H7 (cell line): ENCODE measurements at places on chromosomes 6 and 20. TPM values are rescaled to one million over a fixed set of nuclear protein-coding genes. Genes with fewer than 3 reads are reported as not detected.
A peak's percentile ranks its signal among the peaks of the same experiment; 100 is the strongest.

Gene SIGLEC1
- total RNA-seq: not detected in 2 replicates

Gene LHFPL5
- total RNA-seq: not detected in 2 replicates

Gene CALHM6
- 0.45 and 2.1 TPM in 2 replicates for total RNA-seq

Gene RBCK1
- total RNA-seq: 53.9 and 61.9 TPM in 2 replicates

- no peak for DNase-seq
Measured at GRCh38 chr6:89260832-89261231, 43.7 kb upstream of the GABRR1 start.

- DNase-seq: no peak
Measured at GRCh38 chr6:120675886-120676285, 658.4 kb downstream of the TBC1D32 start.

GRCh38 chr20:31607640-31608250 is 2.7 kb downstream of the ID1 start:
- peak; percentile 61 for DNase-seq
